ENCODE measurements at places on chromosomes 4 and X.

GRCh38 chr4:184705692-184706091 is 28.2 kb downstream of the CENPU start:
- DNase-seq = no peak

DNA sequence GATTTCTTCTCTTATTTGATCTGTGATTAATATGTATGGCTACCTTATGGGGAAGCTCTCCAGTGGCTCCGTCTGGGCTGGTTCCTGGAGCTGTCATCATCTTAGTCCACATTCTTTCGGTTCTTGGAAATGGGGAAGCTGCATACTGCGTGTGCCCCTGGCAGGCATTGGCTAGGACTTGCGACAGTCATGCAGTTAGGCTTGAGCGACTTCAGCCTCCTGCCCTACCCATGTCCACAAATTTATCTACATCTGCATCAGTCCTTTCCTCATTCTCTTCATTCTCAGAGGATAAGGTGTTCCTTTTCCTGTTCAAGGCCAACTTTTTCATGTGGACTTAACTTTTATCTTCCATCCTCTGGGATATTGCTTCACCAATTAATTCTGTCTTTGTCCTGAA is 214.2 kb downstream of the RELL1 start:
- DNase-seq = no peak

- no peak for DNase-seq
These were observed 144.4 kb upstream of the SLC4A4 start for GRCh38 chr4:71194454-71194853.

DNA sequence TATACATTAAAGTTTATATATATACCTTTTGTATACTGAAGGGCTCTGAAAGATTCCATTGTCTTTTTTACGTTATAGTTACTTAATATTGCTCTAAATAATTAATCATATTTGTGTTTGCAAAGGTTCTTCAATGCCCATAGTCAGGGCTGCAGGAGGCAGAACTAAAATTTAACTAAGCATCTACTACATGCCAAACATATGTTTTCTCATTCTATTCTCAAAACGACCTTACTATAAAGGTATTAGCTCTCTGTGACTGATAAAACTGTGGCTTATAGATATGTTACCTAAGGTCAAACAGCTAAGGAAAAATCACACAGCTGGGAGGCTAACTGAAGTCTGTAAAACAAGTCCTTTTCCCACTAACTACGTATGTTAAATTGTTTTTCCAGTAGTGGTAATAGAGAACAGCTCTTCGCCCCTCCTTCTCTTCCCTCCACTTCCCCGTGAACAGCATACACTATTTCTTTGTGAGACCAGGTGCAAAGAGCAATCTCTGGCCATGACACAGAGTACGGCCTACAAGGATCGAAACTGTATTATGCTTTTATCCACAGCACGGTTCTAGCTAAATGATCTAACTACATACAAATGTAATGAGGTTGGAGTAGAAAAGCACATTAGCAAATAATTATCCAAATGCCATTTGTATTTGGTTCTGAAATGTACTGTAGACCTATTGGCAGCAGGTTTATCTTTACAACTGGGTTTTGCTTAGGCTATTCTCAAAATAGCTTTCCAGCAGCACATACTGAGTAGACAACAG is 1.7 kb downstream of the CNOT6L start:
- no peak for DNase-seq

DNA sequence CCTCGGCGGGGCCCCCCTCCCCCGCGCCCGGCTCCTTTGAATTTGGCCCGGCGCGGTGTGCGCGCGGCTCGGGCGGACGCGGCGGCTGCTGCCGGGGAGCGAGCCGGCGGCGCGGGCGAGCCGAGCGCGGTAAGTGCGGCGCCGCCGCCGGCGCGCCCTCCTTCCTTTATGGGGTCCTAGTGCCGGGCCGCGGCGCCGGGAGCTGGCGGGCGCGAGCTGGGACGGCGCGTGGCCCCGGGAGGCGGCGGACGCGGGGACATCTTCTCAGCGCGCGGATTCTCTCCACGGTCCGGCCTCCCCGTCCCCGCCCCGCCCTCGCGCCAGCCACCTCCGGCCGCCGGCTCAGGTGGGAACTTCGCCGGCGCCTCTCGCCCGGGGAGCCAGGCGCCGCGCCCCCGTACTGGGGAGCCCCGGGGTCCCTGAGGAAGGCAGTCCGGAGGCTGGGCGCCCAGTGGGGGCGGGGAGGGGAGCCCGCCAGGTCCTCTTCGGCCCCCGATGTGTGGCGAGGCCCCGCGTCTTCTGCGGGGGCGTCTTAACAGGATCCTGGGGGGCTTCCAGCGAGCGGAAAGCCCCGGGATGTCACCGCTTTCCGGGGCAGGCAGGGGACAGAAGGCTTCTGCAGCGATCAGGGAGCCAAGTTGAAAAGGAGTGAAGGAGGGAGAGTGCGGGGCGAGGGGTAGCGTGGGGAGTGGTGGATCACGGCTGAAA is 98.4 kb upstream of the TENM3 start:
- DNase-seq = no peak

- DNase-seq = no peak
These were observed 12.1 kb downstream of the TIGD2 start for GRCh38 chr4:89123451-89123851.

- no peak for DNase-seq
These were observed 250.0 kb upstream of the NR3C2 start for GRCh38 chr4:148692242-148692641.

Data from stimulated activated CD8-positive, alpha-beta memory T cell treated with anti-CD3 and anti-CD28 coated beads, Interleukin-7, amount 100 ng/mL, for 4 hours (primary cell).